ENCODE measurements at places on chromosomes 7 and 10.

GRCh38 chr7:47600199-47601118 is 18.5 kb upstream of the TNS3 start:
- H3K27me3 ChIP-seq: no peaks in the 10 kb centered on the region
- no peak overlapping the region for H3K4me3 ChIP-seq

DNA sequence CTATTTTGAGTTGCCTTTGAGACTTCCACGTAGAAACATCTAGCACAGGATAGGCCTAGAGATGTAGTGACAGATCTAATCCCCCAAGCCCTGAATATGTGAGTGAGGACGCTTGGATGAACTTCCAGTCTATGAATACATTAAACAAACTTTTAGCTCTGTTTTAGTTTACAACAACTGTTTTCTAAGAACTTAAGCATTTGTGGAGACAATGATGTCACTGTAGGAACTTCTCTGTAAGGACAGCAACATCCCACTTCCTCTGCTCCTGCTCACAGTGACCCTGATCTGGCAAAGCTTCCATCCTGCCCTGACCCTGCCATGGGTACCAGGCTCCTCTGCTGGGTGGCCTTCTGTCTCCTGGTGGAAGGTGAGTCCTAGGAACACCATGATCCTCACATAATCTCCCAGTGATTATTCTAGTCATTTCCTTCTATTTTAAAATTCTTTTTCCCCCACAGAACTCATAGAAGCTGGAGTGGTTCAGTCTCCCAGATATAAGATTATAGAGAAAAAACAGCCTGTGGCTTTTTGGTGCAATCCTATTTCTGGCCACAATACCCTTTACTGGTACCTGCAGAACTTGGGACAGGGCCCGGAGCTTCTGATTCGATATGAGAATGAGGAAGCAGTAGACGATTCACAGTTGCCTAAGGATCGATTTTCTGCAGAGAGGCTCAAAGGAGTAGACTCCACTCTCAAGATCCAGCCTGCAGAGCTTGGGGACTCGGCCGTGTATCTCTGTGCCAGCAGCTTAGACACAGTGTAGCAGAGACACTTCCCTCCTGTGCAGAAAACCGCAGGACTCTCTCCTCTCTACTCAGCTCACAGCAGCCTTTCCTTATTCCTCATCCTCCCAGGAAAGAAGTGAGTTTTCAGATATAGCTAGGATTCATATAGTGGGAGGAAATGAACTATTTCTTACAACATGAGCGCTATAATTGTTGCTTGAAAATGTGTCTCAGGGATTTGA is 194.4 kb upstream of the PRSS1 start:
- no peaks in the 10 kb centered on the region for H3K36me3 ChIP-seq
- no peaks in the 10 kb centered on the region for H3K27me3 ChIP-seq
- H3K4me3 ChIP-seq: no peak overlapping the region
- no peaks in the 10 kb centered on the region for H3K4me1 ChIP-seq

DNA sequence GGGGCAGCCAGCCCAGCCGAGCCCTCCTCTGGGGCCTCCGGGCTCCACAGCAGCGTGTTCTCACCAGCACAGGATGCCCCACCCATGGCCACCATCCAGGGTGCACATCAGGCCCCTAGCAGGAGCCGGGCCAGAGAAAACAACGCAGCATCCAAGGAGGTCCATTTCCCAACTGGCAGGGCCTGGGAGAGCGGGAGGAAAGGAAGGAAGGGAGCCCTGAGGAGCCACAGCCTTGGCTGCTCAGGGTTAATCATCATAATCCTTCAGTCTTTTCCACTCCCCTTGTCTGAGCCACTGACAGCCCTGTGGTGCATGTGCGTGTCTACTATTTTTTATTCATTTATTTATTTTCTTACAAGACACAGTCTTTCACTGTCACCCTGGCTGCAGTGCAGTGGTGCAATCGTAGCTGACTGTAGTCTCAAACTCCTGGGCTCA is 3.6 kb downstream of the PLAC9 start:
- no peaks in the 10 kb centered on the region for H3K36me3 ChIP-seq
- peaks cover 17% of the 10 kb centered on the region for H3K27me3 ChIP-seq
- peak; percentile 72 for DNase-seq
- H3K4me1 ChIP-seq: peaks cover 11% of the 10 kb centered on the region
- H3K4me3 ChIP-seq: no peak overlapping the region
- H3K27ac ChIP-seq: peak overlapping the region; percentile 61

GRCh38 chr7:73342645-73343044 is 14.7 kb downstream of the FKBP6 start:
- no peak for DNase-seq
- no peaks in the 10 kb centered on the region for H3K27me3 ChIP-seq
- H3K4me3 ChIP-seq: no peak overlapping the region

- no peaks in the 10 kb centered on the region for H3K36me3 ChIP-seq
- H3K4me3 ChIP-seq: no peak overlapping the region
- no peak for DNase-seq
- H3K4me1 ChIP-seq: peaks cover 13% of the 10 kb centered on the region
- no peak overlapping the region for H3K27ac ChIP-seq
- H3K27me3 ChIP-seq: no peaks in the 10 kb centered on the region
Measured at GRCh38 chr10:84406561-84406960, 78.2 kb downstream of the CCSER2 start.
